ENCODE measurements at places on chromosomes 2 and 18.

DNA sequence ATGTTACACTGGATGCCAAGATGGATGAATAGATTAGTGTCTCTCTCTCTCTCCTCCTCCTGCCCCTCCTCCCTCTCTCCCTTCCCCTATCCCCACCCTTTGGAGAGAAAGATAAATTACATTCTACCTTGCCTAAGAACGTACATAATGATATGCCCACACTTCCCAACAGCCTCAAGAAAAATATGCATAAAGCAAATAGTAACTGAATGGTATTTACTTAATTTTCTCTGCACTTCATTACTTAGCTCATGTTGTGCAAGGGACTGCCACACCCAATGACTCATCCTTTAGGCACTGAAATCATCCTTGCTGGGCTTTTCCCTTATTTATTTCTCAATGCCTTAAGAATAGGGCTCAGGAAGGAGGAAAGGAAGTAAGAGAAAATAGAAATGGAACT is 137.3 kb upstream of the PID1 start:
- DNase-seq = no peak

- DNase-seq = no peak
Observed at GRCh38 chr2:216366777-216367471, 5.4 kb downstream of the MARCHF4 start.

GRCh38 chr2:165820296-165820695 is 26.2 kb upstream of the GALNT3 start:
- DNase-seq = no peak

- no peak for DNase-seq
Observed at GRCh38 chr2:96404446-96405373, 69.1 kb downstream of the NCAPH start.

GRCh38 chr2:231685349-231686191 is 22.8 kb upstream of the PTMA start:
- DNase-seq = no peak

DNA sequence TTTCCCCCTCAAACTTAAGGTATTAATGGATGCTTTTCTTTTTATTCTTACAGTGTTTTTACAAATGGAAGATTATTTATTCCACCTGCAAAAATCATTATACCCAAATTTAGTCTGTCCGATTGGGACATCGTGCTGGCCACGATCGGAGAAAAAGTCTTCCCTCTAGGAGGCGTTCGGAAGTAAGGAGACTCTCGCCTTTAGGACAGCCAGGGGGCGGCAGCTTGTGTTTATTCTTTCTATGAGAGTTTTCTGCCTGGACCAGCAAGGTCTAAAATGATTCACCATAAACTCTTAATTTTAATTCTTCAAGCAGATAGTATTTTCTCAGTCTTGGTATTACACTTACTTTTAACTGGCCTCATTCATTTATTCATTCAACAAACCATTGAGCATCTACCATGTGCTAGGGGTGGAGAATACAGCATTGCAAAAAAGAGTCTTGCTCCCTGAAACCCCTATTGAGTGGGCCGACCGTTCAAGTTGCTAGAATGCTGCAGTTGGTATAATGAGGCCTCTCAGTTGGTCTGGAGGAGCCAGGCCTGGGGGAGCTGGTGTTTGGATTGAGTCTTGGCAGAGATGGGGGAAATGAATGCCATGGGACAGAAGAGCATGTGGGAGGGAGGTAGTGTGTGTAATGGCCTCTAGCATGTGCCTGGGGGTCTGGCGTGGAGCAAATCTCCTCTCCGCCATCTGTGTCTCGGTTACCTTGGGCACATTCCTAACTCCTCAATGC is 38.7 kb downstream of the DCDC2C start:
- DNase-seq = no peak

DNA sequence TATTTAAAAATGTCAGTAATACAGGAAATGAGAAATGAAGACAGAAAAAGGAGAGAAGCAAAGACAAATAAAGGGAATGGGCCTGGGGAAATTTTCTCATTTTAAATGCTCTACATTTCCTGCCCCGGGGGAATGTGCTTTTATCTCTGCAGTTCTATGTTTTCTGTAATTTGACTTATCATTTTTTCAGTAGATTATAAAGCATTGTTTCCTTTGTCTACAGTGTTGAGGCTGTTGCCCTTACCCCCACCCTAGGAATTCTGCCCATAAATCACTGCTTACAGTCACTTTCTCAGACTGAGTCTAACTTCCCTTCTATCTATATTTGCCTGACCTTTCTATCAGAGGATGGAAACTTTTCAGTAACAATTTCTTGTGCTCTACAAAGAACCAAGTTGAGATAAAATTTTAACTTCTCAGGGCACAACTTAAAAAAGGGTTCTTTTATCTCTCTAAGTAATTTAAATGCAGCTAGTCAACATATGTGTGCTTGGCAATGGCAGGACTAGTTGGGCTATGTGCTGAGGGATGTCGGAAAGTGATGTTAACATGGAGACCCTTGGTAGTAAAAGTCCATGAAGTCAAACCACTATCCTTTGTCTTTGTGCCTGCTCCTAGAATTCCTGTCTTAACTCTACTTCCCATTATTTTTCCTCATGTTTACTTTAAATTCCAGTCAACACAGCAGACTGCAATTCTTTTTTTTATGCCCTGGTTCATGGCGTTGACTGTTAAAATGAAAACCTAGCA is 146.5 kb upstream of the MMADHC start:
- no peak for DNase-seq

DNA sequence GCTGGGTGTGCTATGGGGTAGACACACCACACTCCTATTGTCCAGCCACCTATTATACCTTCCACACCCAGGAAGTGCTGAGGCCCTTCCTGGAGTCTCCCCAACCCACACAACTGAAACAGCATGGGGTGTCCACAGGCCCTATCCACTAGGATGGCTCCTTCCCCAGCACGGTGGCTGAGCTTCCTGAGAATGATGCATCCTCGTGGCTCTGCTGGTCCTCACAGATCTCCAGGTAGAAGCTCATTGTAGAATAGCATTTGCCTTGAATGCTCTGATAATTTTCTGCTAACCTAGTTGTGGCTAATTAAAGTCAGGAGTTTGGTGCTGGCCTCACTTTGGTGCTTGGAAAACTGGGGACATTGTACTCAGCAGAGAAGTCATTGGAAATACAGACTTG is 182.6 kb downstream of the ANKRD30B start:
- no peak for DNase-seq

DNA sequence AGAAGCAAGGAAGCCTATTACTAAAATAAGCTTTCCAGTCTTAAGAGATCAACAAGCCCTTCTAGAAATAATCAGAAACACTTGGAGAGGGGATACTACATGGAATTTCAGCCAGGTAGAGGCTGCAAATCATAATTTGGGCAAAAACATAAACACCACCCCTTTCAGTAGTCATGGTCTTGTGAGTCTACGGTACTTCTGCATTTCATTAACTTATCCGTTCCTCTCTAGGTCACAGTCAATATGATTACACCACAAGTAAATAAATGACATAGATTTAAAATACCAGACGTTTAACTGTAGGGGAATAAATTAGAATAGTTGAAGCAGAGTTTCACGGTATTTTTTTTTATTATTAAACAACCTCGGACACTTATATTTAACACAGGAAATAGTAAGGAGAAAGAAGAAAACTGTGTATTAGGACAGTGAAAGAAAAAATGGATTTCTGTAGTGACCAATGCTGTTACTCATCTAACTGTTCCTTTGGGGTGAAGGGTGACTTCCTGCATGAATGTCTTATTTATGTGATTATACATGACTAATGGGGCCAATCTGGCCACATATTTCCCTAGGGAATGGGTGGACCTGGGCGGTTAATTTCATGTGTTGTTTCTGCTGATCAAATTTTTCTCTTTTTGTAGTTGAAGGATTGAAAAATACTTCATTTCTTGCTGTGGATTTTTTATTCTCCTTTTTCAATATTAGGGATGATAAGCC is 456.6 kb upstream of the UBE2E3 start:
- DNase-seq = no peak

DNA sequence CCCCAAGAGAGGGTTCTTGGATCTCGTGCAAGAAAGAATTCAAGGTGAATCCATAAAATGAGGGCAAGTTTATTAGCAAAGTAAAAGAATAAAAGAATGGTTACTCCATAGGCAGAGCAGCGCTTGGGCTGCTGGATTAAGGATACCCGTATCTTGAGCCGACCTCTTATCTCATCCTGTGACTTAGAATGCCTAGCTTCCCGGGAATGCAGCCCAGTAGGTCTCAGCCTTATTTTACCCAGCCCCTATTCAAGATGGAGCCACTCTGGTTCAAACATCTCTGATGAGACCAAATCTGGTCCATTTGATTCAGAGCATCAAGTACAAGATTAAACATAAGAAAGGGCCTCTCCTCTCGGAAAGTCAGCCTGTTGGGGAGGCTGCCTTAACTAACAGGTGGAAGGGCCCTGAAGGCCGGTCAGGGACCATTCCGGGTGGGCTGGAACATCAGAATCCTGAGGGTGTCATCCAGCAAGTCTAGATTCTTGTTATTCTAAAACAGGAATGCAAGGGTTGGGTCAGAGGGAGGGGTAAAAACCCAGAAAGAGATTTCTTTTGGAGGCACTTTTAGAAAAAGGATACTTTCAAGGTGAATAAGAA is 5.8 kb downstream of the PSD4 start:
- DNase-seq = no peak

DNA sequence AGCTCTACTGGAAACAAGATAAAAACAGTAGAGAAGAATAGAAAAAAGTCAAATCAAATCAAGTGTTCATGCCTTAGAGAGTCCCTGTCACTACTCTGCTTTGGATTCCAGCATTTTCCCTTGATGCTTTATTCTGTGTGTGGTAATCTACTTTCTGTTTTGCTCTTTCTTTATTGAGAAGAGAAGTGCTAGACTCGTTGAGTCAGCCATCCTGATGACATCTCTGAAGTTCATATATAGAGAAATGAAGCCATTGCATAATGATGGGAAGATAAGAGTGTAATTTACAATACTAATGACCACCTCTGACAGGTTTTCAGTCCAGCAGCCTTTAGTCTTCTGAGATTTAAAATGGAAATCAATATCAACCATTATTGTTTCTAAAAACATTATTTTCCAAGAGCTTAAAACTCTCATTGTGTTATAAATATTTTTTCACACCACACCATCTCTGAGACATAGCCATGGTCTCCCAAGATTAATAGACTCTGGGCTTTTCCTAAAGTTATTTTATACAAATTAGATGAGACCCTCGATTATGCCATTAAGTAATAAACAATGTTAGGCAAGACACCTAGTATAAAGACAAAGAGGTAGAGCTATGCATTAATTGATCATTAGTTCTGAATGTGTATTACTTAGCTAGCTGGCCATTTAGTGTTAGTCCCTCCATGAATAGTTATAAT is 679.0 kb upstream of the ACVR2A start:
- no peak for DNase-seq

DNA sequence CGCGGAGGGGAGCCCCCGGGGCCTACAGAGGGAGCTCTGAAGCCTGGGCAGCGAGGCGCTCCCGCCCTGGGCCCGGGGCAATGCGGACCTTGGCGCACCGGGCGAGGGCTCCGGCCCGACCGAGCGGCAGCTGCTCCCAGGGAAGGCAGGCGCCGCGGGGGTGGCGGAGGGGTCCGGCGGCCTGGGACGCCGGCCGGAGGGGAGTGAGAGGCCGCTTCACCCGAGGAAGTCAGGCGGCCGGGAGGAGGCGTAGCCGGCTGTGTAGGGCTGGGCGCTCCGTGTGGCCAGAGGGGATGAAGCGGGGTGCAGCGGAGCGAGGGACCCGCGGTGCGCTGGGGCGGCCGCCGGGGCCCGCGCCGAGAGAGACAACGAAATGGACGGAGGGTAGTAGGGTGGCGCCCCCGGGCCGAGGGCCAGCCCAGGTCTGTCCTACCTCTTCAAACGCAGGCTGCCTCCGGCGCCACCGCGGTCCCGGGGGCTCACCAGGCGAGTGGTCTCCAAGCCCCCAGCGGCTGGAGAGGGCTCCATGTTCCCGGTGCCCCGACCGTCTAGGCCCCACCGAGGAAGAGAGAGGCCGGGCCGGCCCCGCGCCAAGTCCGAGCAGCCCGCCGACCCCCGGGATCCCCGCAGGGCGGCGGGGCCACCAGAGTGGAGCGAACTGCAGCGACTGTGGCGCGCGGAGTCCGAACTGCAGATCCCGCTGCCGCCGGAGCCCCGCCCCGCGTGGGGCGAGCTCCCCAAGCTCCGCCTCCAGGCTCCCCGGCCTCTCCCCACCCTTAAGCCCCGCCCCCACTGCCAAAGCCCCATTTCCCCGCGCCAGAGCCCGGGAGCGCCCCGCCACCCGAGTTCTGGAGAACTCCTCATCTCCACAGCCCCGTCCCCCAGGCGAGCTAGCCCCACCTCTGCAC is at the start of gene SLC30A3:
SLC30A3 (minus strand) TSS at position 669 of the 908 bp plus-strand sequence; CDS start at position 528, 141 bp downstream.
- DNase-seq = peak; percentile 17

GRCh38 chr2:8542381-8543059 is 139.3 kb upstream of the ID2 start:
- DNase-seq = no peak

- DNase-seq = no peak
Observed at GRCh38 chr2:222423632-222424275, 589 bp upstream of the SGPP2 start.

- DNase-seq = no peak
Observed at GRCh38 chr2:129255610-129256313, 723.7 kb upstream of the RAB6C start.

GRCh38 chr2:18907508-18907907 is 318.1 kb upstream of the NT5C1B start:
- no peak for DNase-seq

DNA sequence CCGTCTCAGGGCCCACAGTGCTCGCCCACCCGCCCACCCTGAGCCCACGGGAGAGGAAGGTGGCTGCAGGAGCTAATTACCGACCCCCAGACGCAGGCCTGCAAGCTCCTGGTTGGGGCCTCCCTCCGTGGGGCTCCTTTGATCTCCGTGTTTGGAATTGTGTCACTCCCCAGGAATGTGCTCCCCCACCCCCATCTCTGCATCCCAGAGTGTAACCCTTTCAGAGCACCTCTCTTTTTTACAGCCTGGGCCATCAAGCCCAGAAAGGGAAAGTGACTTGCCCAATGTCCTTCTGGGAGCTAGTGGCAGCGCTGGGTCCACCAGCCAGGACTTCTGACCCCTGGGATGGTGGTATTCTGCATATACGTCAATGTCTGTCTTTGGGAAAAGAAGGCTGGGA is 335.1 kb downstream of the CYRIA start:
- DNase-seq = no peak

GRCh38 chr2:234835738-234836137 is 116.1 kb upstream of the SH3BP4 start:
- DNase-seq = no peak

Measured in activated CD8-positive, alpha-beta memory T cell treated with anti-CD3 and anti-CD28 coated beads for 1 hour (primary cell).